ENCODE measurements at places on chromosomes 1 and 21. TPM values are rescaled to one million over a fixed set of nuclear protein-coding genes. Genes with fewer than 3 reads are reported as not detected.

Gene OPRD1
- not detected for total RNA-seq

Gene CFHR3
- not detected for total RNA-seq

Gene LCE2B
- total RNA-seq, result not detected

Gene LRRC52
- not detected for total RNA-seq

DNA sequence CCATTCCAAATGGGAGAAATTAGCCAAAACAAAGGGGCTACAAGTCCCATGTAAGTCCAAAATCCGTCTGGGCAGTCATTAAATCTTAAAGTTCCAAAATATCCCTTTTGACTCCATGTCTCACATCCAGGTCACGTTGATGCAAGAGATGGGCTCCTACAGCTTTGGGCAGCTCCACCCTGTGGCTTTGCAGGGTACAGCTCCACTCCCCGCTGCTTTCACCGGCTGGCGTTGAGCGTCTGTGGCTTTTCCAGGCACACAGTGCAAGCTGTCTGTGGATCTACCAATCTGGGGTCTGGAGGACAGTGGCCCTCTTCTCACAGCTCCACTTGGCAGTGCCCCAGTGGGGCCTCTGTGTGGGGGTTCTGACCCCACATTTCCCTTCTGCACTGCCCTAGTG lies 130.2 kb downstream of the TPR start:
- no peak overlapping the region for H3K27ac ChIP-seq
- no peaks in the 10 kb centered on the region for H3K4me1 ChIP-seq
- no peaks in the 10 kb centered on the region for H3K27me3 ChIP-seq
- no peak for DNase-seq
- no peaks in the 10 kb centered on the region for H3K36me3 ChIP-seq

GRCh38 chr21:17658931-17659330 lies 46.2 kb upstream of the BTG3 start:
- H3K4me3 ChIP-seq, result no peak overlapping the region
- no peak overlapping the region for H3K27ac ChIP-seq
- H3K4me1 ChIP-seq, result no peaks in the 10 kb centered on the region

All from CD4-positive, alpha-beta T cell (primary cell).